ENCODE measurements at places on chromosomes 2 and 18.
A peak's percentile ranks its signal among the peaks of the same experiment; 100 is the strongest.

DNA sequence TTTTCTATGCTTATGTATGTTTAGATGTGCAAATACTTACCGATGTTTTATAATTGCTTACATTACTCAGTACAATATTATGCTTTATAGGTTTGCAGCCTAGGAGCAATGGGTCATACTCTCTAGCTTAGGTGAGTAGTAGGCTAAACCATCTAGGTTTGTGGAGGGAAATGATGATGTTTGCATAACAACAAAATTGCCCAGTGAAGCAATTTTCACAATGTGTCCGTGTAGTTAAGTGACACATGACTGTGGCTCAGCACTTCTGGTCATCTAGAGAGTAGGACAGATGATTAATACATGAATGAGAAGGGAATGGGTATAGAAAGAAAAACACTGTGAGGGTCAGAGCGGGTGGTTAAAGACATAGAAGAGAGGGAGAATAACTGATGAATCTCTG is 2116.2 kb upstream of the PIK3C3 start:
- DNase-seq: no peak

DNA sequence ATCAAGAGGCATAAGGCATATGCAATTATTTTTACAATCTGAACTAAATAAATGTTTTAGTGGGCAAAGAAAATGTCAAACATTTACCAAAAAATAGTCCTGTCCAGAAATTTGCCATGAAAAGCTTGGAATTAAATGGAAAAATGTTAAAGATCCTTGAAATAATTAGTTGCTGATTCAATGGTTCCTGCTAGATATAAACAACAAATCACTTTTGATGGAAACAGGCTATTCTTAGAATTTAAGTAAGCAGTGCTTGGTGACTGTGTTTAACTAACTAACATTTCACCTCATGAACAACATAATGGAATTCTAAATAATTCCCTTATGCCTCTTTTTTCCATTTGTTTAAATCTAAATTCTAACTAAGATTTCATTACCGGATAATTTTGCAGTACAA is 3.9 kb downstream of the RND3 start:
- DNase-seq: no peak

DNA sequence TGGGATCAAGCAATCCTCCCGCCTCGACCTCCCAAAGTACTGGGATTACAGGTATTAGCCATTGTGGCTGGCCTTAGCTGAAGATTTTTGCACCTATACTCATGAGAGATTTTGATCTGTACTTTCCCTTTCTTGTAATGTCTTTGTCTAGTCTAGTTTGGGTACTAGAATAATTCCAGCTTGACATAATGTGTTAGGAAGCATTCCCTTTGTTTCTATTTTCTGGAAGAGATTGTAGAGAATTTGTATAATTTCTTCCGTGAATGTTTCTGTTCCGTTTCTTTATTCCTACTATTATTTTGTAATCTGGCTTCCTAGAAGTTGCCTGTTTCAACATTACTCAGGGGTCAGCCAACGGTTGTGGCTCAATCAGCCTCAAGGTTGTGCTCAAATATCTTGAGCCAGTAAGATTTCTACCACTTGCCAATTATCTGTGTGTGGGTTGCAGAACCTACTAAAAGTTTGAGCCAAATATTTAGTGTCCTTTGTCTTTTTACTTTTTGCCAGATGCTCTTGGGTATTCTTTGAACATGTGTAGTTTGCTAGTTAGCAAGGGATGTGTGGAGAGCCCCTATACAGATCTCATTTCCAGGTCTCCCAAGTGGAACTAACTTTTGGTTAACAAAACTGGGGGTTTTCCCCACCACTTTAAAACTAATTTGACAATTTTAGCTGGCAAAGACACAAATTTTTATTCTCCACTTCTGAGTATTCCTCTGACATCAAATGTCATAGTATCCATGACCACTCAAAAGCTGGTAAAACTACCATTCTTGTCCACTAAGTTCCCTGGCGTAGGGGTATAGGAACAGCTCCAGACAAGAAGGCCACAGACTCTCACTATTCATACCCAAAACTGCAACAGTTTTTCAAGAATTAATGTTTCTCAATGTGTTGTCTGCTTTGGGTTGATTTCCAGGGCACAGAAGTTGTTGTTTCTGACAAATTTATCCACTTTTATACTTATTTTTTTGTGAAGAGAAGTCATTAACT is 42.8 kb upstream of the BAZ2B start:
- no peak for DNase-seq

- no peak for DNase-seq
These were observed 79.7 kb downstream of the COBLL1 start for GRCh38 chr2:164761737-164762460.

DNA sequence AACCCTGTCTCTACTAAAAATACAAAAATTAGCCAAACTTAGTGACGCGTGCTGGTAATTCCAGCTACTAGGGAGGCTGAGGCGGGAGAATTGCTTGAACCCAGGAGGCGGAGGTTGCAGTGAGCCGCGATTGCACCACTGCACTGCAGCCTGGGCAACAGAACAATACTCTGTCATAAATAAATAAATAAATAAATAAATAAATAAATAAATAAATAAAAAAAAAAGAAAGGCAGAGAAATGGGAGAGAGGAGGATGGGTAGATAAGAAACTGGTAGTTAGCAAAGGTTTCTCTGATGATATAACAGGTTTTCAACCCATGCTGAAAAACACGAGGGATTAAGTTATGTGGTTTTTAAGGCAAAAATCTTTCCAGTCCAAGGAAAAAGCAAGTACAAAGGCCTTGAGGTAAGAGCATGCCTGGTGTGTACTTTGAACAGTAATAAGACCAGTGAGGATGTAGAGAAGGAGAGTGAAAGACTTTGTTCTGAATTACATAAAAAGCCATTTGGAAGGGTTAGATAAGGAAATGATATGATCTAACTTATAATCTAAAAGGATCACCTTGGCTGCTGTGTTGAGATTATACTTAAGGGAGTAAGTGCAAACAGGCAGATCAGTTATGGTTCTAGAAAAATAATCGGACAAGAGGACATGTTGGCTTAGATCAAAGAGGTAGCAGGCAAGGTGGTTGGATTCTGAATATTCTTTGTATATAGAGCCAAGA is 159.3 kb downstream of the PTH2R start:
- DNase-seq: no peak

- no peak for DNase-seq
These were observed 5.0 kb upstream of the MYL12B start for GRCh38 chr18:3256693-3257626.

GRCh38 chr2:120418174-120418787 is 72.3 kb downstream of the INHBB start:
- no peak for DNase-seq

DNA sequence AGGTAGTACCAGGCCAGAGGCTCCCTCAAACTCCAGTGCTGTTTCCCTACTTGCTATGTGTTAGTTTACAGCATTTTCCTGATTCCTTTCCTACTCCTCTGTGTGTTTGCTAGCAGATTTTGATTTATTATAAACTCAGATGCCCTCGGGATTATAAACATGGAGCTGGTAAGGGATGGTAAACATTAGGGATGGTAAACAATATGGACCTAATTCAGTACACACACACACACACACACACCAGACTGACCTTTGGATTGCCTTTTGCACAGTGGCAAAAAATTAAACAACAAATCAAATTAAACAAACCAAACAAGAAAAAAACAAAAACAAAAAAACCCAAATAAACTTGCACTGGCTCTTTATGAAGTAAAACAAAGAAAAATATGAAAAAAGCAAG is 55.4 kb upstream of the ACVR1 start:
- DNase-seq: no peak

DNA sequence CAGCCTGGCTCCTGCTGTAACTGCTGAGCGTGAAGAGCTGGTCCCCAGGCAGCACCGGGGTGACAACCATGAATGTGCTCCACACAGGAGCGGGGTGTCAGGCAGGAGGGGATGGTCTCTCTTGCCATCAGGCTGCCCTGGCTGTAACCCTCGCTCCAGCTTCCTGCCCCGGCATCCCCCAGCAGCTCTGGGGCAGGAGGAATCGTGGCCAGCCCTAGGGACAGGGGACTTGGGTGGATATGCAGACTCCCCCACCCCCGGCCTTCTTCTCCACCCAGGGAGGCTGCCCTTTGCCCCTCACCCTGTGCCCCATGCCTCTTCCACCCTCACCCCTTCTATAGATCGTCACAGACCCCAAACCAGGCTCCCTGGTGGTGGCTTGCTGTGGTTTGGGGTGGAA is 69.4 kb upstream of the SMAD7 start:
- DNase-seq: no peak

- DNase-seq: no peak
These were observed 44.3 kb upstream of the GPR39 start for GRCh38 chr2:132372276-132372675.

- DNase-seq: no peak
These were observed 15.1 kb downstream of the USP40 start for GRCh38 chr2:233551491-233551890.

- no peak for DNase-seq
These were observed 13.1 kb downstream of the CASP8 start for GRCh38 chr2:201273330-201273983.

DNA sequence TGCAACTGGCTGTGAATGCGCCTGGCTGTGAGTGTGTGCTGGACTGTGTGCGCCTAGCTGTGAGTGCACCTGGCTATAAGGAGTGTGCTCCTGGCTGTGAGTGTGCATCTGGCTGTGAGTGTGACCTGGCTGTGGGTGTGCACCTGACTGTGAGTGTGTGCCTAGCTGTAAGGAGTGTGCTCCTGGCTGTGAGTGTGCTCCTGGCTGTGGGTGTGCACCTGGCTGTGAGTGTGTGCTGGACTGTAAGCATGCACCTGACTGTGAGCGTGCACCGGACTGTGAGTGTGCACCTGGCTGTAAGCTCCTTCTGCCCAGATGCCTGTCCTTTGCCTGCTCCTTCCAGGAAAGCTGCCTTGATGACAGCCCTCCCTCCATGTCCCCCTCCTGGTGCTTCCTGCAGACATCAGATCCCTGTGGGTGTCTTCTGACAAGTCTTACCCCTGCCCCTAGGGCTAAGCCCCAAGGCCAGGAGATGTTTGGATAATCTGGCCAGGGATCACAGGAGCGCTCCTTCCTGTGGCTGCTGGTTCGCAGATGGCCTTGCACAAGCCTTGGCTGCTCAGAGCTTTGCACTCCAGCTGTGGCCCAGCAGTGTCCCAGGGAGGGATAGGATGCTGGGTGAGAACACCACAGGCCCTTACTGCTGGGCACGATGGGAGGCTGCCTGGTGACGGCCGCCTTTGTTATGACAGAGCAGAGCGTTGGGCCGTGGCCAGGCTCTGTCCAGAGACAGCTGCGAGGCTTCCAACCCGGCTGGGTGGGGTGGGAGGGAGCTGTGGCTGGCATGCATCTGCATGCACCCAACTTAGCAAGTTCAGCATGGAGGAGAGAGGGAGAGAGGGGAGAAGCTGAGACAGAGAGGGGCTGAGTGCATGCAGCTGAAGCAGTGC is 89.9 kb downstream of the GLI2 start:
- DNase-seq: peak; percentile 41

DNA sequence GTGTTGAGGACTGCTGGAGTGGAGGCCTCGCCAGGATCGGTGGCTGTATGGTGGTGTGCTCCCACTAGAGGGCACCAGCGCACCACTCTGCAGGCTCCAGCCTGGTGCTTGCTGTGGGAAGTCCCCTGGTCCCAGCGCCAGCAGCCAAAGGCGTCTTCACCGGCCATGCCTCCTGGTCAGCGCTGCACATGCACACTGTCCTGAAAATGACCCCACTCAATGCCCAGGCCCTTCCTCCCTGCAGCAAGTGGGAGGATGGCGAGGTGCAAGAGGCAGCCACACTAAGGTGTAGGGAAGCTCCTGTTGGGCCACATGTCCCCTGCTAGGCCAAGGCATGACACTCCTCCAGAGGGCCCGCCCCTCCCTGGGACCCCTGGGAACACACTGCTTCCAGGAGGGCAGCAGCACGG is 136.5 kb downstream of the CTIF start:
- DNase-seq: peak; percentile 58

DNA sequence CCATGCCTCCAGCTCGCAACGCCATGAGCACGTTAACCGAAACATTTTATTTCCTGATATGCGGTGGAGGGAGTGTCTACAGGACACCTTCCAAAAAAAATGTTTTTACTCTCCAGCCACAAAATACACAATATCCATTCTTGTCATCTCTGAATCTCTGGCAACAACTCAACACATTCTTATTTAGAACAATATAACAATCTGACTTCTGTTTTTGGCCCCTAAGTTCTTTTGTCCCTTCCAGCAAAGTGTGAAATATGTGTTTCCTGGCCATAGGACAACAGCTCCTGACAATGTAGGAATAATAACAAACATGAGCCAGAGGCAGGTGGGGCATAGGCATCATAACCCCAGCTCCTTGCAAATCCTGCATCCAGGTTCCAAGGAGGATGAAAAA is 163.0 kb downstream of the DDX1 start:
- no peak for DNase-seq

DNA sequence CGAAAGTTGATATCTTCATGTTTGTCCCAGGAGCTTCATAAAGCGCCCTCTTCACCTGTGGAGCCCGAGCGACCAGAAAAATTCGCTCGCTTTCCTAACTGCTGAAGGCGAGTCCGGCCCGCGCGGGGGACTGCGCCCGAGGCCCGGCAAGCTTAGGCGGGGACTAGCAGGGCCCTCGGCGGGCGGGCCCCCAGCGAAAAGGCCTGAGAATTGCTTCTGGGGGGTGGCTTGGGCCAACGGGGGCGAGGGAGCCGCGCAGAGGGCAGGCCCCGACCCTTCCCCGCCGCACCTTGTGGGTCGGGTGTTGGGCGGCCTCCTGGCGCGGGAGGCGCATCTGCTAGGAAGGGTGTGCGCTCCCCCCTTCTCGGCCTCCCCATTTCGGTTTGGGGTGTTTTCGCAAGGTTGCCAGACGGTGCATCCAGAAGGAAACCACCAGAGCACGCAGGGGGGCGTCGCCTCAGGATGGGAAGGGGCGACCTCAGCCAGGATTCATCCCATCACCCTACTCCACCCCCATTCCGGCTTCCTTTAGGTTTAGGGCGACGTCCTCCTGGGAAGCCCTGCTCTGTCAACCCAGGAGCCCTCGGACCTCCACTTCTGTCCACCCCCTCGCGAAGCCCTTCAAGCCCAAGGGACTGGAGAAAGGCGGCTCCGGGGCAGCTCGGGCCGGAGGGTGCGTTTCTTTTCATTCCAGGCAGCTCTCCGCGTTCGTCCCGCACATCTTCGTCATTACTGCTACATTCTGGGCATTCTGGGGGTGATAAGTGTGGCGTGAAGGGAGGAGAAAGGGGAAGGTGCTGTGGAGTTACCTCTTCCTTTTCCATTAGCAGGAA is 9.1 kb downstream of the SP9 start:
- DNase-seq: no peak

DNA sequence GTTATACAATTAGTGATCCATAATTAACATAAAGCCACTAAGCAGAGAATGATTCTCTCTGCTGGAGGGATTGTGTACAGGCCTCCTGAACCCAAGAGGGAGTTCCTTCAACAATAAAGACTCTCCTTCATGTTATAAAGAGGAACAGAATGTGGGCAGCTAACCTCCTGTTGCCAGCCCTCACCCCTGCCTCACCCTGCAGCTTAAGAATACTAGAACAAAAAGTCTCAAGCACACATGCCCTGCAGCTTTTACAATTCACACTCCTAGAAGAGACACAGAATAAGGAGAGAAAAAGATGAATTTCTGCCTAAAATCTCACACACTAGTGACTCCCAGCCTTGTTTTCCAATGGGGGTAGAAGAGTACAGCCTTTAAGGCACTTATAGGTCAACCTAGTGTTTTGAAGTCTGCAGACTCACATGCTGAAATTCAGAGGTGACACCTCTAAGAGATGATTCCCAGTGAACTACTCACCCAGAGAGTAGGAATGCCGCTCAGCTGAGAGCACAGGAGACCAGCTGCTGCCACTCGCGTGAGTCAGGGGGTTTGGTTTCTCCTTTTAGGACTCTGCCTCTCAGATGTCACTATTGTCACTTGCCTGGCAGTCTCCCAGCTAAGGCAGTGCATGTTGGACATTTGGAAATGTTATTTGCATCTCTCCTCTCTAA is 32.5 kb upstream of the IL1RL1 start:
- DNase-seq: no peak

- no peak for DNase-seq
These were observed 186.5 kb downstream of the TRIB2 start for GRCh38 chr2:12903272-12903671.

Data from DMS79 treated with DMSO at 0.1 percent for 48 hours (cell line).